ENCODE measurements at places on chromosomes 5 and 9. TPM values are rescaled to one million over a fixed set of nuclear protein-coding genes. Genes with fewer than 3 reads are reported as not detected.

Gene GARNL3
- 22.9 TPM for total RNA-seq

Gene PCDHB7
- total RNA-seq = 0.76 TPM

Gene MIER3
- 25.9 TPM for total RNA-seq

Gene ESM1
- total RNA-seq = 0.95 TPM

Gene RAB14
- total RNA-seq = 56.5 TPM

Gene STK32A
- 0.26 TPM for total RNA-seq

Measured in esophagus squamous epithelium (tissue), 5 donors.